Fibroblast of skin of left quadriceps (primary cell): ENCODE measurements at places on chromosomes 1 and 21.

GRCh38 chr1:17060306-17060749, 6.5 kb upstream of the SDHB start:
- no peak for DNase-seq

DNA sequence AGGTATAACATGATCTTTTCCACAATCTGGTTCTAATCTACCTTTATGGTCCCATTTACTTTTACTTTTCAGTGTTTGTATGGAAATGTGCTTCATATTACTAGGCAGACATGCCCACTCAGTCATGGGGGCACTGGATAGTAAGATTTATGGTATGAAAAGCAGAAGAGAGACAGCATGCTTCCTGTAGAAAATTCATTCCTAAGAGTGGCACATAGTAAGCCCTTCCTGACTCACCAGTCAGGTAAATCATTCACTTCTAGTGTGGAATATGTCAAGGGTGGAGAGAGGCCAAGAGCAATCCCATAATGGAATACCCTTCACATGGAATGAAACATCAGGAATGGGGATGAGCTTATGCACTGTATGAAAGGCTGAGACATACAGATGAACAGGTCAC, 49.5 kb upstream of the BCL10 start:
- no peak for DNase-seq

DNA sequence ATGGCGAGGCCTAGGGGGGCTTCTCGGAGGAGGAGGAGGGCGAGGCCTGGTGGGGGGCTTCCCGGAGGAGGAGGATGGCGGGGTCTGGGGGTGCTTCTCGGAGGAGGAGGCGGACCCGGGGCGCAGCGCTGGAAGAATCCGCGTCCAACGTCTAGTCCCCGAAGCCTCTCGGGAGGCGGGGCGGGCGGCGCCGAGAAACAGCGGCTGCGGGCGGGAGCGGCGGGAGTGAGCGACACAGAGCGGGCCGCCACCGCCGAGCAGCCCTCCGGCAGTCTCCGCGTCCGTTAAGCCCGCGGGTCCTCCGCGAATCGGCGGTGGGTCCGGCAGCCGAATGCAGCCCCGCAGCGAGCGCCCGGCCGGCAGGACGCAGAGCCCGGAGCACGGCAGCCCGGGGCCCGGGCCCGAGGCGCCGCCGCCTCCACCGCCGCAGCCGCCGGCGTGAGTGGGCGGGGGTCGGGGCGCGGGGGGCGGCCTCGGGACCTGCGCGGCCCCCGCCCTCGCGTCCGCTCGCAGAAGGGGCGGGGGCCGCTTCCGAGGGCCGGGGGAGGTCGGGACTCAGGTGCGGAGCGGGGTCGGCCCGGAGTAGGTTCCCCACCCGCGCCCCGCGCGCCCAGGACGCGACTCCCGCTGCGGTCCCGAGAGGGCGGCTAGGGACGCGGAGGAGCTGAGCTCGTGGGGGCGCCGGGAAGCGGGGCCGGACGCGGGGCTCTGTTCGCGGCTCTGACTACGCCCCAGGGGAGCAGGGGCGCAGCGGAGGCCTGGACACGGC, at the start of gene KLHL17:
KLHL17 (plus strand) TSS at position 222 of the 769 bp plus-strand sequence; CDS start at position 332, 110 bp downstream.
- DNase-seq, result no peak

DNA sequence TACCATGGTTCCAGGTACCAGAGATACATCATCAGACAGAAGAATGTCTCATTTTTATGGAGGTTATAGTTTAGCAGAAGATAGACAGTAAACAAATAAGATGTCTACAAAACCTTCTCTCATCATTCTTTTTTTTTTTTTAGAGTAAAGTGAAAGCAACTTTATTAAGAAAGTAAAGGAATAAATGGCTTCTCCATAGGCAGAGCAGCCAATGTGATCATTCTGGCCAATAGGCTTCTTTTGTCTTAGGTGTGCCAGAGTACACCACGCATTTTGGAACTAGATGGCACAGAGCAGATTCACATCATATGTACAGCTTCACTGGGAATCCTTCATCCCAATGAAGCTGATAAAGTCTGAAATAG, 428.2 kb downstream of the SMYD3 start:
- DNase-seq, result no peak

- no peak for DNase-seq
Measured at GRCh38 chr1:112772781-112773180, 57.6 kb upstream of the PPM1J start.

DNA sequence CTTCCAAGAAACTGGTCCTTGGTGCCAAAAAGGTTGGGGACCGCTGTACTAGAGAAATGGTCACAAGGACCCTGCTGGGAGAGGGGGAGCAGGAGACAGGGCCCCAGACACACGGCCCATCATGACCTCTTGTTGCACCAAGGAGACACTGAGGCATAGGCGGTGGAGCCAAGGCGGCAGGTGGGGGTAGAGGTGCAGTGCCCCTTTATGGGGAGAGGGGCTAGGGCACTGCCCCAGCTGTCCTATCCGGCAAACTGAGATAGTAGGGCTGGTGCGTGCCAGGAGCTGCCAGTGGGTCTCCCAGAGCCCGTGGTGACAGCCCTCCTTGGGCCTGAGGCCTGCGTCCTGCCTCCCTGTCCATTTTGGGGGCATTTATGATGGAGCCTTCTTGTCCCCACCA, 20.3 kb downstream of the TNNT2 start:
- DNase-seq, result no peak

DNA sequence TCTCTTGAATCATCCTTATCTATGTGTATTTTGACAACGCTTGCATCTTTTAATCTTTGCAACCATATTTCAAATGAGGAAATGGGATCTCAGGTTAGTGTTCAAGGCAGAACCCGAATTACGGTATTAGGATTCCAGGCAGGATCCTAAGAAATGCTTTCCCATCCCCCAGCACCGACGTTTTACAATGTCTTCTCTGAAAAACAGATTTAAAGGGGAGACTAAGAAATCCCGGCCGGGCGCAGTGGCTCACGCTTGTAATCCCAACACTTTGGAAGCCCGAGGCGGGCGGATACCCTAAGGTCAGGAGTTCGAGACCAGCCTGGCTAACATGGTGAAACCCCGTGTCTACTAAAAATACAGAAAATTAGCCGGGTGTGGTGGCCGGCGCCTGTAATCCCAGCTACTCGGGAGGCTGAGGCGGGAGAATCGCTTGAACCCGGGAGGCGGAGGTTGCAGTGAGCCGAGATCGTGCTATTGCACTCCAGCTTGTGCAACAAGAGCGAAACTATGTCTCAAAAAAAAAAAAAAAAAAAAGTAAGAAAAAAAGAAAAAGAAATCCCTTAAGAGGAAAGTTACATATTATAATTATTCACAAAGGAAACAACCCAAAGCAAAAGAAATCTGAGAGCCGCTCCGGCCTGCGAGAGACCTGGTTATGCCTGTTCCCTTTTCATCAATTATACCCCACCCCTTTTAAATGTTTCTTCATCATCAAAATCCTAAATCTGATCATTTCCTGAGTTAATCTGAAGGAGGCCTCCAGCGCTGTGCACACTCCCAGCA, 801 bp upstream of the GORAB start:
- no peak for DNase-seq
